ENCODE measurements at places on chromosomes 5 and 9. TPM values are rescaled to one million over a fixed set of nuclear protein-coding genes. Genes with fewer than 3 reads are reported as not detected.
A peak's percentile ranks its signal among the peaks of the same experiment; 100 is the strongest.

- no peak for DNase-seq
Measured at GRCh38 chr5:135985951-135986350, 31.2 kb upstream of the LECT2 start.

- no peak for DNase-seq
Measured at GRCh38 chr5:98341038-98342032, 432.1 kb upstream of the RGMB start.

GRCh38 chr5:137572042-137572695, 73.0 kb upstream of the SPOCK1 start:
- DNase-seq: no peak

GRCh38 chr9:89446961-89447310, 51.0 kb downstream of the SEMA4D start:
- DNase-seq: no peak

- DNase-seq: no peak
Measured at GRCh38 chr5:178525906-178526732, 64.1 kb downstream of the COL23A1 start.

DNA sequence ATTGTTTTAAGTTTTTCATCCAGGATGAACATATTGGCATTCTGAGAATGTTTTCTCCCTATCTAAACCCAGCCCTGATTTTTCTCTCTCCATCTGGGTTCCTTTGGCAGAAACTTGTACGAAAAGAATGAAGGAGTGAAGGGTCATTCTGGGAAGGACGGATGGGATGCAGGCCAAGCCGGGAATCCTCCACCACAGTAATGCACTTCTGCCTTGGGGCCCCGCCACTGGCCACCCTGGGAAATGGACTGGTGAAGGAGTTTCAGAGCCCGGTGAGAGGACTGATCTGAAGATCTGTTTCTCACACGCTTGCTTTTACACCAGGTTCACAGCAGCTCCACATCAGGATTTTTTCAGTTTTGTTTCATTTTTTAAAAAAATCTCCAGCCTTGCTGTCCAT, 554.8 kb downstream of the BNC2 start:
- no peak for DNase-seq

DNA sequence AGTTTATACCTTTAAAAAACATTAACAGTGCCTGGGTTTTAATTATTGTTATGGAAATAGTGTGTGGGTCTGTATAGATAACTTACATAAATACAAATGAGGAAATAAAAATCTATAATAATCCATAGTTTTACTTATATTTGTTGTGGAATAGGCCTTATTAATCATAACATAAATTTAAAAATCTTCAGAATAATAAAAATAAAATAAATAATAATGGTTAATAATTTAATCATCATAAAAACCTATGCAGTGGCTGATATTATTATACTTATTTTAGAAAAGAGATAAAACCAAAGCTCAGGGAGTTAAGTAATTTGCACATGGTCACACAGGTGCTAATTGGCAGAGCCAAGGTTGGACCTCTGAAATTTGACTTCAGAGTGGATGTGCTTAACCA, 785.3 kb upstream of the SEMA6A start:
- DNase-seq: no peak

GRCh38 chr5:175809531-175810121, 61.8 kb upstream of the CPLX2 start:
- peak; percentile 52 for DNase-seq

DNA sequence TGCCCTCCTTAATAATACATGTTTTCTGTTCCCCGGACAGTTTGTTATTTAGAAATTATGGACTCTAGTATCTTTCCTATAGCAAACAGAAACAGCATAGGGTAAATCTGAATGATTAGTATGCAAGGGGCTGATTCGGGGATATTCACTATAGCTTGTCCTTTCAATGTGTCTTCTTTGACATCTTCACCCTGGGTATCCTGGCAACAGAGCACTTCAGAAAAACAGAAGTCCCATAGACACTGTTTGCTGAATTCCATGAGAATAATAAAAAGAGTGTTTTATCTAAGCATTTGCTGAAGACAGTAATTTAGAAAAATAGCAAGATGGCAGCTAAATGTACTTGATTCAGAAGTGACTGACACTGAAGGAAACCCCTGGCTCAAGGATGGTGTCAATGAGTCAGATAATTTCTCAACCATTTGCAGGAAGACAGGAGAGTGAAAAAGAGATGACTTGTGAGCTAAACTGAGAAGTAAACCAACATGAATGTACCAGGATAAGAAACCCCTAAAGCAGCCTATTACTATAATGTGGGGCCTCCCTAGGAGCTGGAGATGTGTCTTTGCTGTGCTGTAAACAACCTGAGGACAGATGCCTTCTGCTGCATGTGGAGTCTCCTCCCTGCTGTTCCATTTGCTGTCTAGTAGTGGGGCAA, 246.2 kb downstream of the MAN2A1 start:
- no peak for DNase-seq

DNA sequence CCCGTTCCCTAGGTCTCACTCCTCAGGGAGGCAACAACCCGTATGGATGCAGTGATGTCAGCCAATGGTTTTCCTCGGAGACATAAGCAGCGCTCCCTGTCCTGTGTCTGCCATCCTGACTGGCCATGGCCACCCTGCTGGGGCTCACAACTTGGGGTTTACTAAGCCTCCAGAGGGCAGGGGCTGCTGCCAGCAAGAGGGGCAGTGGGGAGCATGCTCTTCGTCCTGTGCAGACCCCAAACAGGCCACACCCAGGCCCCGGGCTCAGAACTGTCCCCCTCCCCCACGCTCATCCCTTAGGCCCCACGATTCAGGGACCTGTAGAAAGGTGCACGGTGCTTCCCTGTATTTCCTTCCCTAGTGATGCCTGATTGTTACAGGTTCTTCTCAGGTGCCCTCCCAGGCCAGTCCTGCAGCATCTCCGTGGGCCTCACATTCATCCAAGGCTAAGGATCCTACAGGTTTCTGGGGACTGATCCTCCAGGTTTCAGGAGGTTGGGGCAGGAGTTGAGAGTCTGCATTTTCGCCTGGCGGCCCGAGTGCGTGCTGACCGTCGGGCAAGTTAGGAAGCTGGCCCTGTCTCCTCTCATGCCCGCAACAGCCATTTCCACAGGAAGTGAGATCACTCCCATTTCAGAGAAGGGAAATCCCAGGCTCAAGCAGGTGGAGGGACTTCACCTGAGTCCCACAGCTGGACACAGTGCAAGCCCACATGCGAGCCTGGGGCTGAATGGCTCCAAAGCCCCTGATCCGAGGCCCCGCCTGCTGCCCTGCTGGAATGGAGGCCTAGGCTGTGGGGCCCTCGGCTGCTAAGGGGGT, 217.6 kb downstream of the ROR2 start:
- DNase-seq: no peak

GRCh38 chr9:1510712-1511111, 460.6 kb downstream of the DMRT2 start:
- DNase-seq: no peak

DNA sequence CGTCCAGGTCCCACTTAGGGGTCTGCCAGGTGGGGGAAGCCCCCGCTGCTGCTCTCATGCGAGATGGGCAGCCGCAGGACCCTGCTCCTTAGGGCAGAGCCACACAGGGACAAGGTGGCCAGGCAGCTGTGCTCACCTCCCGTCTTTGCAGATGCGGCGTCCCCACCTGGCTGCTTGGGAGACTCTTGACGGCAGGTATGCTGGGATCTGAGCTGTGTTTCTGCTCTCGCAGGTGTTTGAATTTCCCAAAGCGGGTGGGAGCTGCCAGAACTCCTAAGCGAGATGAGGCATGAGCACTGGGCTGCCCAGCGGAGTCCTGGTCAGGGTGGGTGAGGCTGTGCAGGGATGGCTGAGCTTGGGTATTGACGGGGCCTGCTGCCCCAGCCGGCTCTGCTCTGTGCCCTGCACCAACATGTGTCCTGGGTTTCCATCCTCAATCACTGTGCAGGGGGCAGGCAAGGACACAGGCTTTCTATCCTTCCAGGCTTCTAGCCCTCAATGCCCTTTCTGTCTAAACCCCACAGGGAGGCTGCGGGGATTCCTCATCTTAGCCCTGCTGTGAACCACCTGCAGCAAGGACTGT, 151.4 kb downstream of the ICE1 start:
- no peak for DNase-seq

DNA sequence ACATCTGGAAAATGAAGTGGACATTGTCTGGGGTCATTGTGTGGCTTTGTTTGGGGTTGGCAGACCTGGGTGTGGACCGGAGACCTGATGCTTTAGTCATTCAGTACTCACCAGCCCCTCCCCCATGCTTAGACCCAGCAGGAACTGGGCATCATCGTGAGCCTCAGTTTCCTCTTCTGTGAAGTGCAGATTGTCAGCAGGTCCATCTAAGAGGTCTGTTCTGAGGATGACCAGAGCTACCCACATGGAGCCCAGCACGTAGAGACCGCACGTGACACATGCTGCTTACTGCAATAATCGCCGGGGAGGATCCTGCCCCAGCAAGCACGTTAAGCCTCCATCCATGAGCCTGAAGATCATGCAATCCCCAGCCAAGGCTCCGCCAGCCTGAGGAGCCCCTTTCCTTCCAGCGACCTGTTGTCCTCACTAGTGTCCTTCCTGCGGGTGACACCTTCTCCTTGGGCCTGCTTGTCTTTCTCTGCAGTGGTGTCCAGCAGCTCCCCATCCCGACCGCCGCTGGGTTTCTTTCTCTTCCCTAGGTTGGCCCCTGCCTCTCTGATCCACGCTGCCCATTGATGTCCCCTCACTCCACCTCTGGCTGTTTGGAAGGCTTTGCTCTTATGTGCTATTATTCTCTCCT, 26.7 kb upstream of the IRX4 start:
- no peak for DNase-seq

DNA sequence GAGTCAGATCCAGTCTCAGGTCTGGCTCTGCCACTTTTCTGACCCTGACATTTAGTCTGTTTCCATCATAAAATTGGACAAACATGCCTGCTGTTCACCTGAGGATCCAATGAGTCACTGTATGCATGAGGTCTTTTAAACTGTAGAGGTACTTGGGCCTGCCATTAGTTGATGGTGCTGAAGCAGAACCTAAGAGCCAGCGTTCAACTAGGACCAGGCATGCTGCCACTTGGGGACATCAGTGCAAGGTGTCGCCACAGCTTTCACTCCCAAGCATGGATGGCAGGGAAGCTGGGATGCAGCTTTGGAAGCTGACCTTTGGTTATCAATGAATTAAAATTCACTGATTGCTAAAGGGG, 37.1 kb downstream of the NEUROG1 start:
- no peak for DNase-seq

- no peak for DNase-seq
Measured at GRCh38 chr5:11878814-11879213, 25.4 kb downstream of the CTNND2 start.

DNA sequence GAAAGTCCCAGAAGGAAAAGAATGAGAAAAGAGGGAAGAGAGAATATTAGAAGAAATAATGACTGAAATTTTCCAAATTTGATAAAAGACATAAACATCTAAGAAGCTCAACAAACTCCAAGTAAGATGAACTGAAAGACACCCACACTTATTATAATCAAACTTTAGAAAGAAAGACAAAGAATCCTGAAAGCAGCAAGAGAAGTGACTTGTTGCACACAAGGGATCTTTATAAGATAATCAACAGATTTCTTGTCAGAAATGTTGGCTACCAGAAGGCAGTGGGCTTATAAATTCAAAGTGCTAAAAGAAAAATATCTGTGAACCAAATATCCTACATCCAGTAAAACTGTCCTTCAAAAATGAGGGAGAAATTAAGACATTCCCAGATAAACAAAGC, 49.0 kb upstream of the FNIP1 start:
- no peak for DNase-seq

GRCh38 chr5:154086146-154086545, 47.4 kb downstream of the MFAP3 start:
- no peak for DNase-seq

Gene NR4A3
- 0.13 TPM for total RNA-seq

Gene ZNF883
- total RNA-seq: not detected

Gene CCDC192
- not detected for total RNA-seq

Gene CTSV
- 27.1 TPM for total RNA-seq

Gene SH3TC2
- 0.33 TPM for total RNA-seq

Gene ABO
- 0.10 TPM for total RNA-seq

Gene CCNI2
- 0.49 TPM for total RNA-seq

Gene EGFL7
- 42.3 TPM for total RNA-seq
